ENCODE measurements at places on chromosomes 1 and 21.

- DNase-seq = no peak
These were observed 81.6 kb upstream of the IVNS1ABP start for GRCh38 chr1:185398599-185398998.

GRCh38 chr1:202164271-202165037 lies 4.1 kb upstream of the PTPN7 start:
- no peak for DNase-seq

- DNase-seq = no peak
These were observed 48.4 kb downstream of the HENMT1 start for GRCh38 chr1:108612496-108612895.

GRCh38 chr1:205354259-205355074 lies 2.3 kb downstream of the KLHDC8A start:
- DNase-seq = peak; percentile 69

- peak; percentile 70 for DNase-seq
These were observed at the start of gene LHX4 for GRCh38 chr1:180229483-180230415. Gene LHX4 (plus strand): TSS chr1:180230264. CDS start chr1:180230530, 266 bp downstream.

DNA sequence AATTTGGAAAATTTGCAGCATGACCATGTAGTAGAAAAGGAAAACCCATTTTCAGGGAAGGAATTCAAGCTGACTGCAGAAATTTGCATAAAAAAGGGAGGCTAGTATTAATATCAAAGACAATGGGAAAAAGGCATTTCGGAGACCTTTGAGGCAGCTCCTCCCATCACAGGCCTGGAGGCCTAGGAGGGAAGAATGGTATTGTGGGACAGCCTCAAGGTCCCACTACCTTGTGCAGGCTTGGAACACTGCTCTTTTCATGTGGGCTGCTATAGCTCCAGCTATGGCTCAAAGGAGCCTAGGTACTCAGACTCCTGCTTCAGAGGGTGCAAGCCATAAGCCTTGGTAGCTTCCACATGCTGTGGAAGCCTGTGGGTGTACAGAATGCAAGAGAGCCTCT lies 139.3 kb downstream of the C1orf94 start:
- DNase-seq = no peak

GRCh38 chr1:101124405-101124804 lies 98.8 kb upstream of the DPH5 start:
- DNase-seq = no peak

Data from ACHN (cell line).